ENCODE measurements at places on chromosomes 12 and 14.

GRCh38 chr14:28482251-28483040 lies 284.1 kb upstream of the FOXG1 start:
- DNase-seq: no peak

GRCh38 chr14:68576496-68577244 lies 216.2 kb downstream of the ZFP36L1 start:
- DNase-seq: peak; percentile 43

DNA sequence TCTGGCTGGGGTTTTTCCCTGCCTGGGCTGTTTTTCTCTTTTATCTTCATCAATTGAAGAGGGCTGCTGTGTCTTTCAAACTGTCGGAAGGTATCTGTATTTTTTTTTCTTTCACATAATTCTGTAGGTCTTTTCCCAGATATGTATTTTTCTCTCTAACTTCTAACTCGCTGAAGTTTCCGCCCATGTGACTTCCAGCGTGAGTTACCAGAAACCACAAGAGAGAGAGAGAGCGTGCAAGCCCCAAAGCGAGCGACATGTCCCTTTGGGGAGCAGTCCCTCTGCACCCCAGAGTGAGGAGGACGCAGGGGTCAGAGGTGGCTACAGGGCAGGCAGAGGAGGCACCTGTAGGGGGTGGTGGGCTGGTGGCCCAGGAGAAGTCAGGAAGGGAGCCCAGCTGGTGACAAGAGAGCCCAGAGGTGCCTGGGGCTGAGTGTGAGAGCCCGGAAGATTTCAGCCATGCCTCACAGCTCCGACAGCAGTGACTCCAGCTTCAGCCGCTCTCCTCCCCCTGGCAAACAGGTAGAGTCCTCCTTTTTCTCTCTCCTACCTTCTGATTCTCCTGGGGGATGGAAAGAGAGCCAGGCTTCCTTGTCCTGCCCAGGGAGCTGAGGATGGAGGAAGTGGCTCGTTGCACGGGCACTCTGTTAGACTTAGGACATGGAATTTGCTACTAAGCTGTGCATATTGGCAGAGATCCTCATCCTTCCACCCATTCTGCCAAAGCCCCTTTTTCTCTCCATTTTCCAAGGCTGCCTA lies at the start of gene BATF:
Gene BATF (plus strand): TSS at position 246 of the 759 bp plus-strand sequence. CDS start 214 bp downstream, at position 460.
- no peak for DNase-seq

DNA sequence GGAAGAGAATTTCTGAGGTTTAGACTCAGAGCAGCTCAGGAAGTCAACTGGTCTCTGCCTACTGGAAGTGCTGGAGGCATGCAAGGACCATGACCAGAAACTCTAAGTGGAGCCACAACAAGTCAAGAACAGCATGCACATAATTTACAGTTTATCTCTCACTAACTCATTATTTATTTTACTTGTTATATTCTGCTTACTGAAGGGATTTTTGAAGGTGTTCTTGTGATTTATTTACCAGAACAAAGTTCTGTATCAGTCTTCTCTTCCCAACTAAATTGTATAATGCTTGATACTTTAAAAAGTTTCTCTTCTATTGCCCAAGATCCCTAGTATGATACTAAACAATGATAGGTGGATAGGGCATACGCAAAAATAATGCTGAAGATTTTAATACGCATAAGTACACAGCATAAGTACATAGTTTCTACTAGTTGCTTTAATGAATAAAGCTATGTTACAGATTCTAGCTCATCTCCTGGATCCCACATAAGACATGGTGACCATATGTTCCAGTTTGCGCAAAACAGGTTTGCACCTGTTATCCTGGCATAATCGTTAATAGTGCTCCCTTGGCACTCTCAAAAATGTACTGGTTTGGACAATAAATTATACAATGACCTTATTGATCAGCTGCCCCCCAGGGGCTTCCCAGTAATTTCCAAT lies 11.6 kb upstream of the SPTB start:
- DNase-seq: no peak

DNA sequence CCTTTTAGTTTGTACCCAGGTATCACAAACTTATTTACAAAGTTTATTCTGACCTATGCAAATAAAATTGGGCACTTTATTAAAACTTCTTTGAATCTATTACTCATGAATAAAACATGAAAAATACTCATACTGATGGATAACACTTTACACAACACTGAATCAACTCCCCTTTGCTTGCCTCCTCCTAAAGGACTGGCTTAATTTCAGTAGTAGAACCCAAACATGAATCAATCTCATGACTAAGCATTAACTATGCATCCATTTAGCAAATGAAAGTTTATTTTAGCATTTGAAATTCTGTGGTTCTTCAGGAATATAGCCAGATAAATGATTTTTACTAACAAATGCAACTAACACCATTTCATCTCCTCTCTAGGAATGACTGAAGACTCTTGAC lies 32.4 kb downstream of the DENND5B start:
- DNase-seq: no peak

DNA sequence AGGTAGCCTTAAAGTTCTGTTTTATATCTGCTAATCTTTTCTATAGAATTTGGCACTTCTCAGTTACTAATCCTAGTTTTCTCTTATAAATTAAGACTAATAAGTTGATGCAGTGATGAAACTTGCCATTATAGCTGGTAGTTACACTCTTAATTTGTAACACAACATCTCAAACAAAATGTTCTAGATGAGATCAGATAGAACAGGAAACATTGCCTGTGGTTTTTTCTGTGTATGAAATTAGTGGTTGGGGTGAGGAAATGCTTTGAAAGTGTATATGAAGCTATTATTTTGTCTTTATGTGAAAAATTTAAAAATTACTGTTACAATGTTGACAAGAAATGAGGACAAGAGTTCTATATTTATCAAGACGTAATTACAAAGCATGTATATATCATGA lies 91.9 kb downstream of the PCNX1 start:
- no peak for DNase-seq

DNA sequence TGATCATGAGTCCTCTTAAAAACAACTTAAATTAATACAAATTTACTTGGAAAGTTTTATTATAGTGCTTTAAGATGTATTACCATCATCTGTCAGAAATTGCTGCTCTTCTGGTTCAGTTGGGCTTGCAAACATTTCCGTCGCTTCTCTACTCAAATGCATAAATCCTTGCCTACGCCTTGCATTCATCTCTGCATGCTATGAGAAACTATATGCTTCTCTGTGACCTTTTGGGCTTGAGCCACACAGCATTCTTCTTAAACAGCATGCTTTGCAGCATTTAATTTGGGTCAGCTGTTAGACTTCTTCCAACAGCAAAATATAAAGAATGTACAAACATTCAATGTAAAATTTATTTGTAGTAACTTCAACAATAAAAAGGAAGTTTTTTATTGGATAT lies 305.7 kb upstream of the FLRT2 start:
- DNase-seq: no peak

GRCh38 chr12:128829861-128830504 lies 6.2 kb upstream of the SLC15A4 start:
- DNase-seq: no peak

DNA sequence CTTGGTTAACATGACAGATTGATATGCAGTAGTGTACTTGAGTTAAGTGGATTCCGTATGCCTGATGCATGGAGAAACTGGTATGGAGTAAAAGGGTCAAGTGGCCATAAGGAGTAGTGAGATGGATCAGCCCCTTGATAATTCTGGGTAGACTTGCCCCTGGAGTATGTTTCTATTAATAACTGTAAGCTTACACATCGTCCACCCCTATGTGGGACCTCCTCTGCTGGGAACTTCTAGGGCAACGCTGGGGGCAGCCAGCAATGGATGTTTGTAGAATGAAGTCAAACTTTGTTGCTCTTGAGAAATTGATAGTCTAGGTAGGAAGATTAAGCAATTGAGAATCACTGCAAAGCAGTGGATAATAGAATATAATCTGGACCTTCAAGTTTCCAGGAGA lies 3.5 kb downstream of the C12orf75 start:
- DNase-seq: no peak

DNA sequence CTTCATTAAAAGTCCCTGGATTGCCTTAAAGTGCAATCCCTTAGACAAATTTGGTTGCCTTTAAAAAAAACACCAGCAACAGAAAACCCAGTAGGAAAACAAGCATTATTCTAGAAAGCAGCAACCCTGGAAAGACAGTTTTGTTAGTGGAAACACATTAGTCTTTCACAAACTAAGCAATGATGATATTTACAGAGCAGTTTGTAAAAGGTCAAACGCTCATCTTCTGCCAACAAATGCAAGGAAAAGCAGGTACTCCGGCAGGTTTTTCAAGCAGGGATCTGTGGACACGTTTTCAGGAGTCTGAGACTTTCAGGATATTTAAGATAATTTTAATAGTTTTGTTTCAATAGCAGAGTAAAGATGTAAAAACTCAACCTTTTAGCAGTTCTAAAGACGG lies 202.2 kb downstream of the EXOC5 start:
- no peak for DNase-seq

GRCh38 chr12:116174904-116175303 lies 102.6 kb downstream of the MED13L start:
- no peak for DNase-seq

DNA sequence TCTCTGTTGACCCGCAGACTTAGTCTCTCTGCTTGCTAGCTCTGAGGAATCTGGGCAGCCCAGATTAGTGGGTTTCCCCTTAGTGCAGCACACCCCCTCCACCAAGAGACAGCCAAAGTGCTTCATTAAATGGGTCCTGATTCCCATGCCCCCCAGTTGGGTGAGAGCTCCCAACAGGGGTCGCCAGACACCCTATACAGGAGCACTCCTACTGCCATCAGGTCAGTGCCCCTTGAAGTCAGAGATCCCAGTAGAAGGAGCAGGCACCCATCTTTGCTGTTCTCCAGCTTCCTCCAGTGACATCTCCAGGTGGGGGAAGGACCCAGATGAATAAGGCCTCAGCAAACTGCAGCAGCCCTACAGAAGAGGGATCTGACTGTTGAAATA lies 36.7 kb upstream of the C14orf132 start:
- no peak for DNase-seq

DNA sequence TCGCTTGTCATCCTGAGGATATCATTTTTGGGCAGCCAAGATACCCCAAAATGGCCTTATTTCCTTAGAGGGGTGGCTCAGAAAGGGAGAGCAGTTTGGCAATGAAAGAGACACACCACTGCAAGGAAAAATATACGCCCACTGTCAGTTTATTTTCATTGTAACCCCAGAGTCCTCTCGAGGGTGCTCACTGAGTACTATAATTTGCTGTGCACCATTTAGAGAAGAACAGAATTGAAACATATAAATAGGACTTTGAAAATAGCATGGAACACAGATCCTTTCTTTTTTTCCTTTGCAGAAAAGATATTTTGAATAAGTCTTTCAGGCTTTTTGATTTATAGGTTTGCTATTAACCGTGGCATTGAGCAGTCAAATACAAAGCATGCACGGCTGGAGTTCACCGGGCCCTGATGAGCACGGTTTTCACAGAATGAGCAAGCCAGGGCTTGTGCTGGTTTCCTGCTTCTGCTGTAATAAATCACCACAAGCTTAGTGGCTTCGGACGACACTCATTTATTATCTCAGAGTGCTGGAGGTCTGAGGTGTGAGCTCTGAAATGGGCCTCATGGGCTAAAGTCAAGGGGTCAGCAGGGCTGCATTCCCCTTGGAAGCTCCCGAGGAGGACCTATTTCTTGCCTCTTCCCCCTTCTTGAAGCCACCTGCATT lies 152.3 kb downstream of the ZNF664 start:
- DNase-seq: no peak

DNA sequence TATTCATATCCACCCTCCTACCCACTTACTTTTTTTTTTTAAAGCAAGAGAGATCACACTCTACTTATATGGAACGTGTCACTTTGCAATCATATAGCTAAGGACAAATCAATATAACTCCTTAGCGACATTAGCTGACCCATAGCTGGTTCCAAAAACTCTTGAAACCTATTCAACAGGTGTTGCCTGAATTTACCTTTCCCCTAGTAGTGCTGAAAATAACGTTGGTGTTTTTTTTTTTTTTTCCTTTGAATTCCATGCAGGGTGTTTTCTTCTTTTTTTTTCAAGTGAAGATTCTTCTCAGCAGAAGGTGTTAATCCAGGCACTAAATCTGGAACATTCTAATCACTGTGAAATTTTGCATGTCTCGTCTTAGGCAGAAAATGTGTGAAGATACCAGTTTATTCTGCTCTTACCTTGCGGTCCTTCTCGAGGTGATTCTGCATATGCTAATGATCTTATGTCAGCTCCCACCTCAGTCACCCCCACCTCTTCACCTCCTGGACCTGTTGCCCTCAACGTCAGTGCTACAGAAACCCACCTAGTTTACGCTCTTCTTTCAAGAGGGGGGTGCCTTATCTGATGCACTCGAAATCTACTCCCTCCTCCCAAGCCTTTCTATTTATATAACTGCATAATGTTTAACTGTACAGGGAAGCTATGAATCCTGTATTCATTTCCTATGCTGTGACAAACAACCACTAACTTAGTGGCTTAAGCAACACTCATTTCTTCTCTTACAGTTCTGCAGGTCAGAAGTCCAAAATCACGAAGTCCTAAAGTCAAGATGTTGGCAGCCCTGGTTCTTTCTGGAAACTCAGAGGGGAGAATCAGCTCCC lies 7.1 kb upstream of the VPS37B start:
- DNase-seq: no peak

GRCh38 chr12:43112101-43112920 lies 439.7 kb downstream of the ADAMTS20 start:
- no peak for DNase-seq

DNA sequence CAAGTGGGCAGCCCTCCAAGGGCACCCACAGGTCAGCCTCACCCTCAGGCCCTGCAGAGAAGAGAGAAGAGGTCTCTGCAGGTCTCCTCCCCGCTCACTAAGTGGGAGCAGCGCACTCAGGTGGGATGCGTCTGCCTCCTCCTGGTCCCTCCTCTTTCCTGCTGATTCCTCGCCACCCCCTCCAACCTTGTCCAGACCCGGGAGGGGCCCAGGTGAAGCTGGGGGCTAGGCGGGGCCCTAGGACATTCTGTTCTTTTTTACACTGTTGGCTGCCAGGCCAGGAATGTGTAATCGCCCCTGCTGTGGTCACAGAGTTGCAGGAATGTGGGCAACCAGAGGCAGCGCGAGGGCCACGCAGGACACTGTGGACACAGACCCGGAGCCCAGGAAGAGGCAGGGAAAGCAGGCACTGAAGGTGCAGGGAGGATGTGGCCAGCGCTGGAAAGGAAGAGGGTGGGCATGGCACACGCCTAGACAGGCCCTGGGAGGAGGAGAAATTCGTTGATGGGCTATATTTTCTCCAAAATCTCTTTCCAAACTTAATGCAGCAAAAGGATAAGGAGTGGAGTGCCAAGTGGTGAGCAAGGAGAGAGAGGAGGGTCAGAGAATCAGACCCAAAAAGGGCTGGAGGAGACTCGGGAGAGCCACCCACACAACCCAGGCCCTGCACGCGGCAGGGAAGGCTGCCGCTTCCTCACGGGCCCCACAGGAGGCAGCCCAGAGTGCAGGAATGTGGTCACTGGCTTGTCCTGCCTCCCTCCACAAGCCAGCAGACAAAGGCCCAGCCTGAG lies 911 bp upstream of the SCNN1A start:
- DNase-seq: no peak

GRCh38 chr14:81153187-81153586 lies 67.6 kb downstream of the GTF2A1 start:
- no peak for DNase-seq
